Retina (tissue), 1 donor: ENCODE measurements at places on chromosomes 2 and 18.

GRCh38 chr2:226893216-226893615 lies 57.4 kb downstream of the RHBDD1 start:
- DNase-seq, result no peak

DNA sequence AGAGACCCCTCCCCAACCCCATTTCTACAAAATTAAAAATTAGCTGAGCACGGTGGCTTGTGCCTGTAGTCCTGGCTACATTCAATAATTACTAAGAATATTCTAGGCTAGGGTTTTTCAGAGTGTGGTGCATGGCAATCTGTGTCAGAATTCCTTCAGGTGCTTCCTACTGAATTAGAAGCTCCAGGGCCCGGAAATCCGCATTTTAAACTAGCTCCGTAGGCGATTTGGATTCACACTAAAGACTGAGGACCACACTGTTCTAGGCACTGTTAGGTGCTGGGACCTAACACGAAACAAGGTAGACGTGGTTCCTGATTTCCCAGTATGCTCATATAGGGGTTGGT lies 628 bp upstream of the ZFAND2B start:
- no peak for DNase-seq

- peak; percentile 16 for DNase-seq
Observed at GRCh38 chr2:74500578-74500946, 1.2 kb upstream of the LBX2 start.

- DNase-seq, result no peak
Observed at GRCh38 chr2:128372621-128373341, 54.1 kb upstream of the HS6ST1 start.

DNA sequence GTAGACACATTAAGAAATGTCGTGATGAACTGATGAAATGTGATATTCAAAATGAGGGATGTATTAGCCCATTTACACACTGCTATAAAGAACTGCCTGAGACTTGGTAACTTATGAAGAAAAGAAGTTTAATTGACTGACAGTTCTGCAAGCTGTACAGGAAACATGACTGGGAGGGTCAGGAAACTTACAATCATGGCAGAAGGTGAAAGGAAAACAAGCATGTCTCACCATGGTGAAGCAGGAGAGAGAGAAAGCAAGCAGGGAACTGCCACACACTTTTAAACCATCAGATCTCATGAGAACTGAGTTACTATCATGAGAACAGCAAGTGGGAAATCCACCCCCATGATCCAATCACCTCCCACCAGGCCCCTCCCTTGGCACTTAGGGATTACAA lies 1010.8 kb upstream of the CELF4 start:
- no peak for DNase-seq

GRCh38 chr2:233992513-233993217 lies 57.8 kb upstream of the SPP2 start:
- DNase-seq, result peak; percentile 30

GRCh38 chr2:18455236-18455862 lies 105.1 kb downstream of the RDH14 start:
- DNase-seq, result no peak

DNA sequence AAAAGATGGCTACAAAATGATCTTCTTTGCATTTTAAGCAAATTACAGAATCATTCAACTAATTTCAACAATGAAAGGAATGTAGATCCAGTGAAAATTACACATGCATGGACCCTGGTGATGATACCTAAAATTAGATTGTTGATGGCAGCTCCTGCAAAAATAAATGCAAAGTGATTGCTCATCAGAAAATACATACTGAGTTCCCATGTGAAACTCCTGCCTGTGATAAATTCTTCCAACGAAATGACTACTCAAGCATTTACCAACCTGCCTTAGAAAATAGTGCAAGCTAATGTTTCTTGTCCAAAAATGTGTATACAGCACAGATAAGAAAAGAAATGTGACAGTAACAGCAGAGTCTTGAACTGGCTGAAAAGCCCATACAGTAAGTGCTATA lies 300.0 kb upstream of the REV1 start:
- no peak for DNase-seq

- no peak for DNase-seq
Observed at GRCh38 chr2:211423018-211423417, 866.6 kb downstream of the CPS1 start.

- no peak for DNase-seq
Observed at GRCh38 chr2:43563679-43564078, 32.2 kb downstream of the THADA start.

DNA sequence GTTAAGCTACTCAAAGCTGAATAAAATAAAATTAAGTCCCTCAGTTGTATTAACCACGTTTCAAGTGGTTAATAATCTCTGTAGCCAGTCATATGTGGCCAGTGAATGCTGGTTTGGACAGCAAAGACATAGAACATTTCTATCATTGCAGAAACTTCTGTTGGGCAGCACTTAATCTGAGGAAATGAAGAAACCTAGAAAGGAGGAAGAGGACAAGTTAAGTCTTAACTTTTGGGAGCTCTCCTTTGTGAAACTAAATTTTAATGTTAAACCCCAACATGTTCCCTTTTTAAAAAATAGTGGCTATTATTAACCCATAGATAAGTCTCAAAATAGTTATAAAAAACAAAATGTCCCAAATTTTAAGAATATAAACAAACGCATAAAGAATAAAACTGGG lies 421.3 kb downstream of the ARHGAP15 start:
- no peak for DNase-seq

- DNase-seq, result no peak
Observed at GRCh38 chr2:111706481-111707001, 177.5 kb downstream of the ANAPC1 start.

DNA sequence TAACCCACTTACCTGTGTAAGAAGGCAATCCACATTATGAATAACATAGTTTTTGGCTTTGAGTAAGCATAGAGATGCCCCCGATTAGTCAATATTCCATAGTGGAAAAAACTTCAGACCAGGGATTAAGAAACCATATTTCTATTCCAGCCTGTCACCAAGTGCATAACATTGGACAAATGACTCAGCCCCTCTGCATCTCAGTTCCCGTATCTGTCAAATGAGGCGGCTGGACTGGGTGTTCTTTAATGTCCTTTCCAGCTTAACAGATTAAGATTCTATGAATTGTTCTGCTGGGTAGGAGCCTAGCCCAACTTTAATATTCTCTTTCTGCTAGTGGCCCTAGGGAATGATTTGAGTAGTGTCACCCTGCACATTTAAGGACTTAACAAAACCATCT lies 11.8 kb upstream of the FTCDNL1 start:
- DNase-seq, result no peak

- no peak for DNase-seq
Observed at GRCh38 chr2:135099802-135100483, 47.9 kb downstream of the RAB3GAP1 start.

DNA sequence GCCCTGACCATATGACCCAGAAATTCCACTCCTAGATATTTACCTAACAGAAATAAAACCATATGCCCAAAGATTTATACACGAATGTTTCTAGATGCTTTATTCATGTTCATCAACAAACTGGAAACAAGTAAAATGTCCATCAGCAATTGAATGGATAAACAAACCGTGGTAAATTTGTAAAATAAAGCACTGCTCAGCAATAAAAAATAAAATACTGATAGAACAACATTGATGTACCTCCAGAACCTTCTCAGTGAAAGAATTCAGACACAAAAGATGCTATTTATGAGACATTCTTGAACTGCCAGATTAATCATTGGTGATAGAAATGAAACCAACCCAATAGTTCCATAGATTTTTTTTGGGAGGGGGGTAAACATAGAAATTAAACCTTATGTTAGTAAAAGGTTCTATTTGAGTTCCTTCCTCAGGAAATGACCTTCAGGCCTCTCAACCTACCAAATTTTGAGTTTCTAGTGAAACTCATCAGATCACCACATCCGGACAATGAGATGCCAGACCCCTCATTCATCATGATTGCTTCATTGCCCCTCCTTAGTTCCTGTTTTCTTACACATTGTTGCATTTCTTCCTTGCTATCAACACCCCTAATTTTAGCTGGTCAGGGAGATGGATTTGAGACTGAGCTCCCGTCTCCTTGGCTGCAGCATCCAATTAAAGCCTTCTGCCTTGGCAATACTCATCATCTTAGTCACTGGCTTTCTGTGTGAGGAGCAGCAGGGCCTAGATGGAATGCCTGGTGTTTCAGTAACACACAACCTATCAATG lies 203.5 kb downstream of the LPIN1 start:
- DNase-seq, result no peak

GRCh38 chr2:228180181-228181097 lies 1.0 kb downstream of the SPHKAP start:
- DNase-seq, result peak; percentile 64

- DNase-seq, result no peak
Observed at GRCh38 chr2:101717071-101717845, 19.8 kb downstream of the MAP4K4 start.

DNA sequence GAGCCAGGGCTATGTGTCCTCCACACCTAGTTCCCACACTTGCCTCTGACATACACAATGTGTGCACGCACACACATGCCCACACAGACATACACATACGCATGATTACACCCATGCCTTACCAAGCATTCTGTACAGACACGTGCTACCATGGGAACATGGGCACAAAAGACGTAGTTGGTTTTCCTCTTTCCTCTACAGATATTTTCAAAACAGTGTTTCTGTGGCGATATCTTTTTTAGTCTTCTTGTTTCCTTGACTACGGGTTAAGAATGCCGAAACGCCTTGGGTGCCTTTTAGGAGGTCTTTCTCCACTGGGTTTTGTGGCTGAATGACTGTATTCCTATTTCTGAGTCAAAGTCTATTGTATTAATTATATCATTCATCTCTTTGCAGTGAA lies 75.5 kb upstream of the SPTBN1 start:
- DNase-seq, result peak; percentile 47

DNA sequence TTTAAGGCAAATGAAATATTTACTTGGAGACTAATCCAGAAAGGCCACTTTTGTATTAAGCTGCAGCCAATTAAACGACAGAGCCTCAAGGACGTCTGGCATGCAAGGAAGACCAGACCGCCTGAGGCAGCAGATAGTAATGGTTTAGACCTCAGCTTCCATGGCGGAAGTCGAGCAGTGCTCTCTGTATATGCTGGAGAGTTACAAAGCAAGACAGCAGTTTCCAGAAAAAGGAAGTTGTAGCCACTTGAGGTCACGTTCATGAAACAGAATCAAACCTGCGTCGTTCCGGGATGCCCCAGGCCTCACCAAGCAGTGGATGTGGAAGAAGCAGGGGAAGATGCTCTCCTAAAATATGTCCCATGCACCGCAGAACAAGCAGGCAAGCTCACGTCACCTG lies 142.0 kb downstream of the PTGR3 start:
- no peak for DNase-seq

- DNase-seq, result no peak
Observed at GRCh38 chr18:36186461-36187192, 670 bp upstream of the MOCOS start.

GRCh38 chr2:215899141-215900074 lies 113.9 kb downstream of the MREG start:
- DNase-seq, result no peak

- DNase-seq, result no peak
Observed at GRCh38 chr2:159606287-159606686, 10.1 kb downstream of the BAZ2B start.

DNA sequence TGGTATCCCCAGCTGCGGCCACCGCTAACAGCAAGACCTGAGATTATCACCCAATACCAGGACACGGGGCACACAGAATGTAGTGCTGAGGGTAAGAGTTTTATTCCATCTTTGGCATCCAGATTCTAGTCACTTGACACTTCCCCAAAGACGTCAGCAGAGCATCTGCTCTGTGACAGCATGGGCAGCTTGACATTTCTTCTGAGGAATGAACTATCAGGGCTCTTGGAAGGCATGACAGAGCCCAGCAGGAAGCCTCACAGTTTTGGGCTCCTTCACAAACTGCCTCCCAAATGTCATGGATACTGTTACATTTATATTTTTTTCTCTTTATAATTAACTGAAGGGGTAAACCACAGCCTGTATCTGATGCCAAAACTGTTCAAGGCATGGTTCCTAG lies 1010.7 kb downstream of the TDRD15 start:
- no peak for DNase-seq

DNA sequence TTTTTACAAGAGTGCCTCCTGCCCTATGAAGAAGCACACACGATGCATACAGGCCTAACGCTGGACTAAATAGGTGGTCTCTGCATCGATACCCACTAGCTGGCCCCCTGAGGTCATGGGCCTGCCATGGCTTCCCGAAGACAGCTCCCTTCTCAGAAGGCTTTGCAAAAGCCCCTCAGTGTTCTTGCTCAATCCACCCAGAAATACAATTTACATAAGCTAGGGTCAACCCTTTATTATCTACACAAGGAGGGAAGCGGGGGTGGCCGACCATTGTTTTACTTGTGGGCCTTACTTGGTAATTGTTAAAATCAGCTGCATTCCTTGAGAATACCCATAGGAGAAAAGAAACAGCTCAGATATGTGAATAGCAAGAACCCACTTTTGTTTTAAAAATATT lies 28.5 kb downstream of the UXS1 start:
- peak; percentile 66 for DNase-seq

DNA sequence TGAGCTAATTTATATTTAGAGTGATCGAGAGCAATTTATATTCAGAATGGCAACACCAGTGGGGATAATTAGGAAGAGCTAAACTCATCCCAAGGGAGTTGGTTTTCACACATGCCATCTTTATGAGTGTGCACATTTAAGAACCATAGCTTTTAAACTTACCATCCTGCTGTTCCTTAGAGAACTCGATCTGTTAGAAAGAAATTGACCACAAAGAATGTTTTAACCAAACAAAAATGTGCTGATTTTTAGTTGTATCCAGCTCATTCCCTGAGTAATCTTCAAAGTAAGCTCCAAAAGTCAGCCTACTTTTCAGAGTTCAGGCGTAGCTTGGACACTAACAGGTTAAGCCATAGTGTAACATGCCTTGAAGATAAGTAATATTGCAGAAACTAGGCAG lies 12.6 kb downstream of the MYL1 start:
- no peak for DNase-seq

GRCh38 chr2:83394134-83394904 lies 1064.8 kb downstream of the SUCLG1 start:
- no peak for DNase-seq

DNA sequence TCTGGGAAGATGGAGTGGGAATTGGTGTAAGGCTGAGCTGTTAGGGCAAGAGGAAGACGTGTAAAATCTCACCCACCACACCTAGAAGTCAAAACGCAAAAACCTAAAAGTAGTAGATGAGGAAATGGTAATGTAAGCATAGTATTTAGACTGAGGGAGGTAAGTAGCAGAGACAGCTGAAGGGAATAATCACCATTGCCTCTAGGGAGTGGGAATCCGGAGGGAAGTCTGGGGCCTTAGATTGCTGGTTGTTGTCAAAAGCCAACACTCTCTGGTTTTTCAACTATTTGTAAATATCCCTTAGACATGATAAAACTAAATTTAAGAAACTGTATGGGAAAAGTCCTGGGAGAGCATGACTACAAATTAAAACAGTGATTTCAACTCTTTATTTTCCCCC lies 28.7 kb upstream of the MYCN start:
- no peak for DNase-seq

GRCh38 chr2:179020156-179020750 lies 29.7 kb downstream of the CCDC141 start:
- DNase-seq, result peak; percentile 22

GRCh38 chr2:55026202-55026601 lies 24.0 kb downstream of the RTN4 start:
- DNase-seq, result no peak
